ENCODE measurements at places on chromosomes 6 and 20.

- DNase-seq: no peak
These were observed 95.9 kb upstream of the PMEPA1 start for GRCh38 chr20:57805747-57806146.

GRCh38 chr20:12053353-12053752 lies 135.7 kb downstream of the BTBD3 start:
- no peak for DNase-seq

GRCh38 chr20:41526327-41526726 lies 91.8 kb downstream of the CHD6 start:
- no peak for DNase-seq

DNA sequence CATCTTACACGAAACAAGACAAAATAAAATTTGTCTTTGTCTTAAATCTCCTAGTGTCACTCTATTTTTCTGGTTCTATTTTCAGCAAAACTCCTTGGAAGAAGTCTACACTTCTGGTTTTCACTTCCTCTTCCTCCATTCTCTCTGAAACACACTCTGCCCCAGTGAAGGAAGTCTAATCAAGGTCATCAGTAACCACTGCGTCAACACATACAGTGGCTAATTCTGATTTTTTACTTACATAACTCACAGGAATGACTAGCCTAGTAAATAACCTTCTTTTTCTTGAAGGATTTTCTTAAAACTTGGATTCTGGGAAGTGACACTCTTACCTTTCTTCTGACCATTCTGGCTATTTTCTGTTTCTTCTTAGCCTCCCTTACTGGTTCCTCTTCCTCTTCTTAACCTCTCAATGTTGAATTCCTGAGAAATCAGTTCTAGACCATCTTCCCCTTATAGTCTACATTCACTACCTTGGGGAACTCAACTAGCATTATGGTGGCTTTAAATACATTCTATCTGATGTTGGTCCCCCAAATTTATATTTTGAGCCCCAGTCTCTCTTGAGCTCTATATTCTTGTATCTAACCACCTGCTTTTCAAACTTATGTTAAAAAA lies 37.5 kb downstream of the AIG1 start:
- no peak for DNase-seq

- no peak for DNase-seq
These were observed 14.1 kb downstream of the FKBP5 start for GRCh38 chr6:35674594-35674993.

- no peak for DNase-seq
These were observed 305.9 kb downstream of the CLIC5 start for GRCh38 chr6:45709781-45710220.

DNA sequence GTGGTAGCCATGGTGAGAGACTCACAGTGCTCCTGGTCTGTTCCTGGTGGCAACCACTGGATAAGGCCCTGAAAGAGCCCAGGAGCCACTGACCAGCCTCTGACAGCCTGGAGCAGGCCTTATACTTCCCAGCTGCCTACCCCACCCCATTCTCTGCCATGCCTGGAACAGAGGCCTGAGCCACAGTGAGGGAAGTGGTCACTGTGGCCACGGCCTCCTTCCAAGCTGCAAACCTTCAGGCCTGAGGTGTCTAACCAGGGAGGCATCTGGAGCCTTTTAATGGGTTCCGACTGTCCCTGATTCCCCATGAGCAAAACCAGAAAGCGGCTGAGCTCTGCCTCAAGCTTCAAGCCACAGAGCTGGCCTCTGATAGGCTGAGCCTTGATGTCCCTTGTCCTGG lies 113.0 kb upstream of the SIRPA start:
- DNase-seq: no peak

- no peak for DNase-seq
These were observed 14.7 kb downstream of the NTSR1 start for GRCh38 chr20:62723351-62723750.

DNA sequence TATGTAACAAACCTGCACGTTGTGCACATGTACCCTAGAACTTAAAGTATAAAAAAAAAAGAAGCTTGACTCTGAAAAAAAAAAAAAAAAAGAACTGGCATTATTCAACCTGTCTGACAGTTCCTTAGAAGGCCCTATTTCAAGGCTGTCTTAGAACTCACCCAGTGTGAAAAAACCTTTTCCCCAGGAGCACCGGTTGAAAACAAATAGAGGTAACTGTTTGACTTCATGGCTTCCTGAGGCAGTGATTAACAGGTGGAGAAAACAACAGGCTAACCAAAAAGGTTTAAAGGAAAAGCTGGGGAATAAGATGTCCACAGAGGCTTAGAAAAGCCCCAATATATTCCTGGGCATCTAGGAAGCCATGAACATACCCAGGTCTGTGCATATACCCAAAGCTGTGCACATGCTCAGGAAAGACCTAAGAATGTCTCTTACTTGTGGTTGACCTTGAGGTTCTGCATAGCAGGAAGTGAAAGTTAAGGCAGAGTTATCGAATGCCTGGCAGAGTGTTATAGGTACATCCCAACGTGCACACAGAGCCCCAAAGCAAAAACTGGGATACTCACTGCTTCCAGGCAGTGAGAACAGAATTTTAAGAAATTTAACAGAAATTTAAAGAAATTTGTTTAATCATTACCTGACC lies 7.0 kb downstream of the UQCC1 start:
- DNase-seq: no peak

DNA sequence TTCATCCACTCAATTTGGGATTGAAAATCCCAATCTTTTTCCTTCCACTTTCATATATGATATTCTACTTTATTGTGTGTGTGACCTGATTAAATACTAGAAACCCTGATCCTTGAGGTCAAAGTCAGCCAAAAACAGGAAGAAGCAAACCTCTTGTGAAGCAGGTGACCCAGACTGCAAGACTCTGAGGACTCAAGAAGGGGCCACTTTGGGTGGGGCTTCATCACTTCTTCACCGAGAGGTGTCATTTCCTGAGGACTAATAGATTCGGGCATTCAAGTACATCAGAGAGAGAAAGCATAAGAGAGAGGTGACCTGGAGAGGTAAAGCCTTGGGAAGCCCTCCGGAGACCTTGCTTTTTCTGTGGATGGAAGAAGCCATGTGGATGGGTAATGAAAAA lies 129.0 kb downstream of the CFAP61 start:
- no peak for DNase-seq

DNA sequence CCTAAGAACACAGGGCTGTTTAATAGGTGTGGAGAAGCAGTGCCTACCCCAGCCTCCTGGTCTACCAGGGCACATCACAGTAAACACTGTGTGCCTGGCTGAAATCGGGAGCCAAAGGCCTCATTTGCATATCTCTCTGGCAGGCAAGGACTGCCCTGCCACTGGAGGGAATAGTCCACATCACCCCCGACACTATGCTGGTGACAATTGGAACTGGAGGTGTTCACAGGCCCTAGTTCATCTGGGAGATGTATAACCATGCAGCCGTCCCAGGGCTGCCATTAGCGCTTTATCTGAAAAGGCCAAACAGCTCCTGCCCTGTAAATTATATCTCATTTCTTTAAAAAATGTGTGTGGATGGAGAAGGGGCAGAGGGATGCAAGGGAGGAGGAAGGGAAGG lies 150.3 kb downstream of the LINC00237 start:
- no peak for DNase-seq

DNA sequence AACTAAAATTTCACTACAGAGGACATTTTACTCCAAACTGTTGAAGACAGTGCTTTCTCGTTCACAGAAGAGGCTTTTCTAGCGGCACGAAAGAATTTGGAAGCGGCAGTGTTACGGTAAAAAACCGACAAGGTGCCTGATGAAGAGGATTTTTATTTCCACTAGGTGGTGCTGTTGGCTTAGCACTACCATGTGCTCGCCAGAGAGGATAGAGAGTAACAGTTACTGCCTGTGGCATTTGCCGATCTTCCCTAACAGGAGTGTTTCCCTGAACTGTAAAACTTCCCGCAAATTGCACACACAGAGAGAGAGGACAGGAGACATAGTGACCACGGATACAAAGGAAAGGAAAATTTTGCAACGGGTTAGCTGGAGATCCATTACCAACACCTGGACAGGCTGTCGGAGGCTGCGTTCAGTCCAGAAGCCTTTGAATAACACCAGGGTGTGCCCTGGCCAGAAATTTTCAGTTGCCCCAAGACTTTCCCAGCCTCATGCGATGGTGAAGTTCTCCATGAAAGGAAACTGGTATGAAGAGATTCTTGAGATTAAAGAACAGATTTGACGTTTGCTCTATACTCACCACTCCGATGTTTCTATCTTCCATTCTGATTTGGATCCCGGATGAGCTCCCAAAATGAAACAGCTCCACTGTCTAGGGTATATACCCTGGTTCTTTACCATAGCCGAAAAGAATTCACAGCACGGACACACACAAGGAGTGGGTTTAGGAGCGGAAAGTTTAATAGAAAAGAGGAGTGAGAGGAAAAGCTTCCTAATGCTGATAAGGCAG lies 48.1 kb downstream of the HLA-DPB1 start:
- no peak for DNase-seq

- DNase-seq: no peak
These were observed 33.3 kb downstream of the JARID2 start for GRCh38 chr6:15279047-15279661.

DNA sequence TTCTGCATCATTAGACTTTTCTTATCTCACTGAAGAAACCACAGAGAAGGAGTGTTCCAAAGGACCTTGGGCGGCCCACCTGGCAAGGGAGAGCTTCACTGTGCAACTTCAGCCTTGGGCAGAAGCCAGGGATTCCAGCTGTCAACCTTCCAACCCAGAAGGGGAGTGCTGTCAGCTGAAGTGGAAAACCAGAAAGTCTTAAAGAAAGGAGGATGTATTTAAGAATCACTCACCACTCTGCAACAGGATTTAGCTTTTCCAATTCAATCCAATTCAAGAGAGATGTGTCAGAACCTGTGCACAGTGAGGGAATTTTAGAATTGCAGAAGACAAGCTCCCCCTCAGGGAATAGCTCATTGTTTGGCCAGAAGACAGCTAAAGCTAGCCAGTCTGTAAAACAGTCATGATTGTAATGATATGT lies 553.7 kb downstream of the CD83 start:
- no peak for DNase-seq

DNA sequence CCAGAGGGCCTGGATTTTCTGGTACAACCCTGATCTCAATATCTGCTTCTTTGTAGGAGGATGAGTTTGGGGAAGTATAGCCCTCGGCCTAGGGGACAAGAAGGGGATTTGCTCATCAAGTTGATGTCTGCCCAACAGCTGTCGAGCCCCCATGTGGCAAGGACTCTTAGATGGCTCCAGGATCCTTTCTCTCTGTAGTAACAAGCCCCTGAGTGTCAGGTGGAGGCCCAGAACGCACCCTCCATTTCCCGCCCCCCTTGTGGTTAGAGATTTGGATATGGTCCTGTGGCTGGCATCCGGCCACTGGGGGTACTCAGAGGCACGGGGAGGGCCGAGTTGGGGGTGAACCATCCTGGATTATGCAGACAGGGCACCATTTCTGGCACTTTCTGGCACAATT lies 50.1 kb downstream of the CTCFL start:
- no peak for DNase-seq

GRCh38 chr20:53865901-53866793 lies 204.2 kb downstream of the BCAS1 start:
- no peak for DNase-seq

GRCh38 chr6:154481521-154482013 lies 28.9 kb downstream of the CNKSR3 start:
- no peak for DNase-seq

DNA sequence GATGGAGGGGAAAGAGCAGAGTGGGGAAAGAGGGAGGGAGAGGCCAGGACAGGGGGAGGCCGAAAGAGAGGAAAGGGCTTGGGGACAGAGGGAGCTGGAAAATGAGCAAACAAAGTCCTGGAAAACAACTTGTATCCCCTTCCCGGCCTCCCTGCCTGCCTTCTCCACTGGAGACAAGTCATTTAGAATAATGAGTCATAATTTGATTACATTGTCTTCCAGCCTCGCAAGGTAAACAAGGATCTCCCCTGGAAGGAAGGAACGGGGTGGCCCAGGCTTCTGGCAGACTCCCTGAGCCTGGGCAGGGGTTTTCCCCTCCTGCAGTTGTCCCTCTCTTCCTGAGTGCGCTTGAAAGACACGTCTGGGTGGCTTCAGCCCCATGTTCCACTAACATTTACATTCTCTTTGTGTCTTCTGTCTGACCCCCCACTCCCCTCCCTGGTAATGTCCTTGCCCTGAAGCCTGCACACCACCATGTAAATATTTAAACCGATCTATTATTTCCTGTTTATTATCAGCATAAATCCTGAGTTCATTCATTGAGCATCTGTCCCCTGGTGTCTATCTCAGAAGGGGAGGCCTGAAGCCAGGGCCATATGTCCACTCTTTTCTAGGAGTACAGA lies 12.1 kb upstream of the MRPS18A start:
- no peak for DNase-seq

DNA sequence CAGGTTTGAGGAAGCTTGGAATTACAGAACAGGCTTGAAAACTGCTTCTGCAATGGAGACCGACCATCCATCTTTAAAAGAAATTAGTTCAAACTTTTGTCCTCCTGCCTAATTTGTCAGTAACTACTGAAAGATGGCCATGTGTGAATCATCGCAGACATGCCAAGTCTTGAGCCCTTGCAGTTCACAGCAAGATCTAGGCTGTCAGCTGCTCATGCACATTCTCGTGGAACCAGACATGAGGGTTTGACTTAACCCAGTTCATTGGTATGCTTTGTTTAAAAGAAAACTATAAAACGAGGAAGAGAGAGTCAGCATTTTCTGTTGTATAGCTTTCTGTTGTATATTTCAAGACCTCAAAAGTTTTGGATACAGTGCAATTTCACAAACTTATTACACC lies 74.0 kb upstream of the SAMD5 start:
- DNase-seq: no peak

DNA sequence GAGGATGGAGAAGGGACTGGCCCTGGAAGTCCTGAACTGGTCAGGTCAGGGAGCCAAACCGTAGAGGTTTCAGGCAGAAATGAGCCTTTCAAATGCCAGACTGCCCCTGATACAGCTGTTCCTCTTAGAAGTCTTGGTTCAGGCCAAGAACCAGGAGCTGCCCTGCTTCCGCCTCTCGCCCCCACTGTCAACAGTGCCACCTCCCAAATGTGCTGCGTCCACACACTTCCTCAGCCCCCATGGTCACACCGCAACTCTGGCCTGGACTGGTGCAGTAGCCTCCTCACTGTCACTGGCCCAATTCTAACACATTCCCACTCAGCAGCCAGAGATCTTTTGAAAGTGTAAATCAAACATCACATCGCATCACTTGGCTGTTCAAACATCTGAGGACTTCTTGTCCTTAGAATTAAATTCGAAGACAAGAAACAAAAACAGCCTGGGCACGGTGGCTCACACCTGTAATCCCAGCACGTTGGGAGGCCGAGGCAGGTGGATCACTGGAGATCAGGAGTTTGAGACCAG lies 69.7 kb downstream of the STK35 start:
- no peak for DNase-seq

DNA sequence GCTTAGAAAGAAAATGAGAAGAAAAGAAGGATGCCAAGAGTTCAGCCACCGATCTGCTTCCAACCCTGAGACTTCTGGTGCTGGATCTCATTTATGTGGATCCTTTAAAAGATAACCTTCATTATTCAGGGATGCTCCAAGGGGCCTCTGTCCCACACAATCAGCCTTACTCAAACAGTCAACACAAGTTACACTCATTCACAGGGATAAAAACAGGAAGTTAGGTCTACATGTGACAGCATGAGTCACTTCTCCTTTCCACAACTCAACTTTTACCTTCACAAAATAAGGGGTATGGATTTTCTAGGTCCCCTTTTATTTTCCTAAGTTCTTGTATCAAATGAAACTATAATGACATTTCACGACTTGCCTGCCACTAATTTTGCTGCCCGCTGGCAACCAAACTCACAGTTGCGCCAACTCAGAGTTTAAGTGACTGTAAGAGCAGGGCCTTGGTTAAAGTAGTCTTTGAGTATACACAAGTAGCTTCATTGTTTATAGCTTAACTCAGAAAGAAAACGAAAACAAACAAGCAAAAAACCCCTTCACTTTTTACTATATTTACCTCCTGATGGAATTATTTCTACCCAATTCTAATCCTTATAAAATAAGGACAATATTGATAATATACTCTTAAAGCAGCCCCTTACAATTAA lies 278.8 kb upstream of the RUNX2 start:
- DNase-seq: no peak

Data from stimulated activated CD8-positive, alpha-beta memory T cell treated with anti-CD3 and anti-CD28 coated beads, Interleukin-7, amount 100 ng/mL, for 24 hours (primary cell).